ENCODE measurements at places on chromosomes 1 and 21.

GRCh38 chr1:48250572-48250971 lies 28.1 kb downstream of the SLC5A9 start:
- DNase-seq = no peak

GRCh38 chr1:234705615-234706014 lies 95.6 kb upstream of the IRF2BP2 start:
- no peak for DNase-seq

DNA sequence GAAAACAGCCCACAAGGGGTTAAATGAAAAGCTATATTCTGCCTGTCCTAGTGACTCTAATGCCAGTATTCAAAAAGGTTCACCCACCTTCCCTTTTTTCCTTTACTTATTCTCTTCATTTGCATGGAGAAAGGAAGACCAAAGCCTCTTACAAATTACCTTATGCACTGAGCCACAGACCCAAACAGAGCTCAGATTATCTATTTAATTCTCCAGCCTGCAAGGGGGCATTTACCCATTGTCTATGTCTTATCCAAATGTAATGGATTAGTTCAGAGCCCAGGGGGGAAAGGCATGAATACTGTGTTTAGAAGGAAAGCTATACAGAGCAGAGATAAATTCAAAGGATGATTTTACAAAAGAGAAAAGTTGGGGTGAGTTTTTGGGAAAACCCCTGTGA lies 388.5 kb downstream of the OMA1 start:
- DNase-seq = no peak

GRCh38 chr1:92969517-92969916 lies 8.3 kb upstream of the DIPK1A start:
- no peak for DNase-seq

- no peak for DNase-seq
Observed at GRCh38 chr1:160009801-160010200, 22.0 kb downstream of the PIGM start.

GRCh38 chr21:15437883-15438282 lies 291.9 kb upstream of the USP25 start:
- DNase-seq = no peak

- no peak for DNase-seq
Observed at GRCh38 chr1:66542314-66542713, 8.4 kb downstream of the SGIP1 start.

DNA sequence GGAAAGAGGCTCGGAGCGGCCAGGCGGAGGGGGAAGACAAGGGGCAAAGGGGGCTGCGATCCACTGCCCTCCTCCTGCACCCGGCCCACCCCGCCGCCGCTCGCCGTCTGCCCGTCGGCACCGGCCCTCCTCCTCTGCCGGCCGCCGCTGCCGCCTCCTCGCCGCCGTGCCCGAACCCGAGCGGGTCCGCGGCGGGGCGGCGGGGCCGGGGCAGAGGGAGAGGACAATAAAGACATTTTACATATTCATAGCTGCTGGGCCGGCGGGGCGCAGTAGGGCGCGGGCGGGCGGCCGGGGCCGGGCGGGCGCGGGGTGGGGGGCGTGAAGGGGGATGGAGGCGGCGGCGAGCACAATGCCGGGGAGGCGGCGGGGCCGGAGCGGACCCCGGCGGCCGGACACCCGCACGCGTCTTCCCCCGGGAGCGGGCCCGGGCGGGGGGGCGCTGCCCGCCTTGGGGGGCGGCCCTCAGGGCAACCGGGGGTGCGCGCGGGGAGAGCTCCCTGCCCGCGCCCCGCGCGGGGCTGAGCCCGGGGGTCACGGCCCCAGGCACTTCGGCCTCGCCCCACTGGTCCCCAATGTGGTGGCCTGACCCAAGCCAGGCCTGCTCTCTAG lies 546 bp downstream of the POU2F1 start:
- no peak for DNase-seq

GRCh38 chr21:45079351-45079750 lies 5.0 kb downstream of the ADARB1 start:
- DNase-seq = no peak

DNA sequence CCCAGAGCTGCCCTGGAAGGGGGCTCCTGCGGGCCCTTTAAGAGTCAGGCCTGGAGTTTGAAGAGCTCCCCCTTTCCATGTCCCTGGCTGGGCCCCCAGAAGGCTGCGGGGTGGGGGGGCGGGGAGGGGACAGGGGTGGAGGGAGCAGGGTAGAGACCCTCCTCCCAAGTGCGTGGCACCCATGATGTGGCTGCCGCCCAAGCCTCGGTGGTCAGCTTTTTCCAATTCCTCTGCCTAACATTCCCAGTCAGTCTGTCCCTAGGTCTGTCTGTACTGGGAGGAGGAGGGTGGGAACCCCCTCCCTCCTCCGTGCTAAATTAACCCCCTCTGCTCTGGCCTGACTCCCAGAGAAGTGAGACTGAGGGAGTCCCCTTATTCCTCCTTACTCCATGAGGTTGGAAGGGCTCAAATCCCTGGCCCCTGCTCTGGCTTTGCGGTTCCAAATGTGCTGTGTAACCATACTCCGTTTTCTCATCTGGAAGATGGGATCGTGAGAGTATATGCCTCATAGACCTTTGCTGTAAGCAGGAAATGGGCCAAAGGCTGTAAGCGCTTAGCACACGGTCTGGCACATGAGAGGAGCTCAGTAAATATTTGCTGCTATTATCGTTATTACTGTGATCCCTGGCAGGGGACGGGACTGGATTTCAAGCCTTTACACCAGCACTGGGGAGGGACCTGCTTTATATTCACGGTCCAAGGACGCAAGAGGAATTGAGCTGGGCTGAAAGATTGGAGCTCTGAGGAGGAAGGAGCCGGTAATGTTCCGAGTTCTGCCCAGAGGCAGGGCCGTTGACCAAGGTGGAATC lies 658 bp upstream of the COL16A1 start:
- DNase-seq = no peak

DNA sequence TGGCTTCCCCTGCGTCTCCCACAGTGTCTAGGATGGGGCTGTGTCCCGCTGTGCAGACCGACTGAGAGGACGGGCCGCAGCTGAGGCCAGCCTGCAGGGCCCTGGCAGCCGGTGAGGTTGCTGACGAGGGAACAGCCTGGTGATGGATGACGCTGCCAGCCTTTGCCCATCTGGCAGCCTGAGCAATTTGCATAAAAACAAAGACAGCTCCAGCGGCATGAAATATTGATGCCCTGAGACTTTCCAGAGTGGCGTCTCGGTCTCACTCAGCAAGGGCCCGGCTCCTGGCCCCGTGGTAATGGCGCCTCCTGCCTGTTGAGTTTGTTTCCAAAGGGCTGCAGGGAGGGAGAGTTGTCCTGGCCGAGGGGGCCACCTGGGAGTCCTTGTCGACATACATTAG lies 19.1 kb upstream of the KCNA10 start:
- no peak for DNase-seq

DNA sequence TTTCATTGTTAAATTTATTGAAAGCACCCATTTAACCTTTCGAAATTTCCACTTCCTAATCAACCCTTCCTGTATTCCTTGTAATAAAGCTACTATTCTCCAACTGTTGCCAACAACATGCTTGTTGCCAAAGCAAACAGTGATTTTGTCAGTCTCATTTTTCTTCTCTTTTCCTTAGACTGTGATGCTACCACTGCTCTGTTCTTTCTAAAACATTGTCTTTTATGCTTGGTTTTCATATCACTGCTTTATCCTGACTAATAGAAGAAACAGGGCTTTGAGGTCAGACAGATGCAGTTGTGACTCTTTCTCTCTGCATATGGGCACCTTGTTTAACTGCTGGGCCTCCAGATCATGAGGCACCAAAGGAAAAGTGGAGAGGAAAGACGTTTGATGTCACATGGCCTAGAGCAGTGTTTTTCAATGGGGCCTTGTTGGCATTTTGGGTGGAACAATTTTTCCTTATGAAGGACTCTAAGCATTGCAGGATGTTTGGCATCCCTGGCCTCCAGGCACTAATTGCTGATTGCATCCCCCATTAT lies 56.1 kb downstream of the HMCN1 start:
- DNase-seq = no peak

DNA sequence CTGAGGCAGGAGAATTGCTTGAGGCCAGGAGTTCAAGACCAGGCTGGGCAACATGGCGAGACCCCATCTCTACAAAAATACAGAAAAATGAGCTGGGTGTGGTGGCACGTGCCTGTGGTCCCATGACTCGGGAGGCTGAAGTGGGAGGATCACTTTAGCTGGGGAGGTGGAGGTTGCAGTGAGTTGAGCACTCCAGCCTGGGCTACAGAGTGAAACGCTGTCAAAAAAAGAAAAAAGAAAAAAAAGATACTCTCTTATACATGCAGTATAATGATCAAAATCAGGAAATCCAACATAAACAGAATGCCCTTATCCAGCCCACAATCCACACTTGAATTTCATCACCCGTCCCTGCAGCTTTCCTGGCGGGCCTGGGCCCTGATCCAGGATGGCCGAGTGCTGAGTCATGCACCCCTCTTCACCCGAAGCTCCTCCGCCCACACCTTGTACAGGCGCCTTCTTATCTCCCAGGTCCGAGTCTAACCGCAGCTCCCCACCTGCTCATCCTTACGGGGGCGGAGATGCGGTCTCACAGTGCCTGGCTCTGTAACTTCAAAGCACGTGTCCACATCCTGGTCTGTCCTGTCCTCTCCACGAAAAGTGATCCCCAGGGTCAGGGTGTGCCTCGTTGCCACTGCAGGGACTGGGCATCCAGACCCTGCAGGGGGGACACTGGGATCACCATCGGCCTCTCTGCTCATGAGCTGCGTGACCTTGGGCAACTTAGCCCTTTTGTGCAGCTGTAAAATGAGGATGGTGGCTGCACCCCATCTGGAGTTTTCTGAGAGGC lies 120.2 kb upstream of the SLC45A1 start:
- peak; percentile 95 for DNase-seq

GRCh38 chr1:106523497-106523896 lies 533.0 kb upstream of the PRMT6 start:
- DNase-seq = no peak

- DNase-seq = peak; percentile 92
Observed at GRCh38 chr1:37471345-37472231, 2.8 kb upstream of the ZC3H12A start.

DNA sequence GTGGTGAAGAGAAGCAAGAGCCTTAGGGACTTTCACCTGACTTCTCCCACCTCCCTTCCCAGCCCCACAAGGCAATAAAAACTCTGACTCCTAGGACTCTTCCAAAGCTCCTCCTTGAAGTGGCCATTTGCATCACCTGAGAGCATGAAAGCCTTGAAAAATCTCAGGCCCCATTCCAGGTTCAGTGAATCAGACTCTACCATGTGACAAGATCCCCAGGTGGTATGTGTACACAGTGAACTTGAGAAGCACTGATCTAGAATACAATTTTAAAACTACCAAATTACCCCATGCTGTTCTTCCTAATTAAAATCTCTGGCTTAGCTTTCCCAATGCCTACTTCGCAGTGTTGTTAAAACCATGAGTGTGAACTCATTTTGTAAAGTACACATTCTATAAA lies 195.1 kb upstream of the SAMSN1 start:
- peak; percentile 22 for DNase-seq

- peak; percentile 48 for DNase-seq
Observed at GRCh38 chr1:231606712-231607111, 19.9 kb upstream of the DISC1 start.

DNA sequence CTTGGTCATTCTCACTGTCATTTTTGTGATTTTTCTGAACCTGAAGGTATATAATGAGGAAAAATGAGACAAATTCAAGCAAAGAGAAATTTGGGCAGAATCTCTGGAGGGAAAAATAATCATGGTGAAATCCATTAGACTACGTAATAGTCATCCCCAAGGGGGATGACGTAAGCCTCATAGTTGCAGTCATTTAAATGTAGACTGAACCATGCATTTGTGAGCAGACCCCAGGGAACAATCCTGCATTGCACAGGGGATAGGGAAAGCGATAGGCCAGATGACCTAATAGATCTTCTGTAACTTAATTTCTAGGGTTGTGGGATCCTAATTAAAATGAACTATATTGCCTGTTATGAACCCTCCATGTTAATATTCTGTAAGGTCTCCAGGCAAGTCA lies 167.4 kb upstream of the C1orf21 start:
- DNase-seq = no peak

- no peak for DNase-seq
Observed at GRCh38 chr21:45598109-45598508, 45.4 kb upstream of the PCBP3 start.

DNA sequence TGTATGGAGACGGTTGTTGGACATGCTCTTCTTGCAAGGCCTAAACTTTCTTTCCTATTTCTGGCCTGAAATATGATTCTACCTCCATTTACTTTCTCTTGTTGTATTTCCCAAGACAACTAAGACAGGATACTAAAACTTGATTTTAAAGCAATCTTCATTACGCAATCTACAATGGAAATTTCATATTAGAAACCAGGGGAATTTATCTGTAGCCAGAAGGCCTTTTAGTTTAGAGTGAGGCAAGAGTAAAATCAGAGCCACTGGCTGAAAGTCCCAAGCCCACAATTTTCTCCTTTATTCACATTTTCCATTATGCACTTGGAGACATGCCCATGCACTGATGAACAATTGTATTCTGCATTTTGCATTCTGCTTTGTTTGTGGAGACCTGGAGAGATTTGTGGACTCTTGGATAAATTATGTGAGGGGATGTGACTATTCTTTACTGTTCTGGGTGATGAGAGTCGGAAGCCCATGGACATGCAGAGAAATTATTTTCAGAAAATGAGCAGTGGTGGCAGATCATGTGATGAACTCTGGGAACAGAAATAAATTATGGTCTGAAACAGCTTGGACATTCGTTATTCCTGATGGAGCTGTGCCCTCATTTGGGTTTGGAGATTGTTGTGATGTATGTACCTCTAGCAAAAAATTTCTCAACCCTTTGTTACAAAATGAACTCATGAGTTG lies 336.8 kb downstream of the SEC16B start:
- DNase-seq = no peak

DNA sequence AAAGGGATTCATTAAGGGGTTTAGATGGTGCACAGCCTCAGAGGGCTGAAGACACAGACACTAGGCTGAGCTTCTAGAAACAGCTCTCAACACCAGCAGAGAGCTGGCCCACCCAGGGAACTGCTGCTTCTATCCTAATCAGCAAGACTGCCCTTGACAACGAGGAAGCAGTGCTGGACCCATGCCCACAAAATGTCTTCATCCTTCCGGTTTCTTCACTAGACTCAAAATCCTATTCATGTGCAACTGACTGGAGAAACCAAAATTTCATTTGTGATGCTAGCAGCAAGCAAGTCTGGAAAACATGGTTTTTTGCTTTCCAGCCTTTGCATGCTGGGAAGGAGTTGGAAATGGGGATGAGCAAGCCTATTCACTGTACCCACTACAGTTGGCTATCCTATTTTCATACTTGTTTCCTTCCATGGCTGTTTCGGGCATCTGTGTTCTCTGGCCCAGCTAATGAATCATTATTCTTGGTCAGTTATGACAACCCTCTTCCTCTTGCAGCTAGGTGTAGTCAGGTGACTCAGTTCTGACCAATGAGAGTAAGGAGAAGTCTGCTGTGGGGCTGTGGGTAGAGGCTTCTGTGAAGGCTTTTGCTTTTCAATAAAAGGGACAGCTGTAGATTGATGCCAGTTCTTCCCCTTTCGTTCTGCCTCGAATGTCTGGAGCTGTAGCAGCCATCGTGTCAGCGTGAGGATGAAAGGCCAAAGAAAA lies 14.6 kb upstream of the TMEM61 start:
- no peak for DNase-seq

All from RWPE1 (cell line).